ENCODE measurements at places on chromosomes 1 and 21. TPM values are rescaled to one million over a fixed set of nuclear protein-coding genes. Genes with fewer than 3 reads are reported as not detected.

Gene LYST
- 10.9 TPM for polyA plus RNA-seq

Gene GOLT1A
- 12.4 TPM for polyA plus RNA-seq

Gene RHBDL2
- polyA plus RNA-seq = 1.2 TPM

Gene TACSTD2
- polyA plus RNA-seq = 0.25 TPM

Gene MIXL1
- polyA plus RNA-seq = 0.92 TPM

Gene SMPDL3B
- 1.0 TPM for polyA plus RNA-seq

Gene CD1E
- not detected for polyA plus RNA-seq
